ENCODE measurements at places on chromosomes 7 and 10. TPM values are rescaled to one million over a fixed set of nuclear protein-coding genes. Genes with fewer than 3 reads are reported as not detected.

DNA sequence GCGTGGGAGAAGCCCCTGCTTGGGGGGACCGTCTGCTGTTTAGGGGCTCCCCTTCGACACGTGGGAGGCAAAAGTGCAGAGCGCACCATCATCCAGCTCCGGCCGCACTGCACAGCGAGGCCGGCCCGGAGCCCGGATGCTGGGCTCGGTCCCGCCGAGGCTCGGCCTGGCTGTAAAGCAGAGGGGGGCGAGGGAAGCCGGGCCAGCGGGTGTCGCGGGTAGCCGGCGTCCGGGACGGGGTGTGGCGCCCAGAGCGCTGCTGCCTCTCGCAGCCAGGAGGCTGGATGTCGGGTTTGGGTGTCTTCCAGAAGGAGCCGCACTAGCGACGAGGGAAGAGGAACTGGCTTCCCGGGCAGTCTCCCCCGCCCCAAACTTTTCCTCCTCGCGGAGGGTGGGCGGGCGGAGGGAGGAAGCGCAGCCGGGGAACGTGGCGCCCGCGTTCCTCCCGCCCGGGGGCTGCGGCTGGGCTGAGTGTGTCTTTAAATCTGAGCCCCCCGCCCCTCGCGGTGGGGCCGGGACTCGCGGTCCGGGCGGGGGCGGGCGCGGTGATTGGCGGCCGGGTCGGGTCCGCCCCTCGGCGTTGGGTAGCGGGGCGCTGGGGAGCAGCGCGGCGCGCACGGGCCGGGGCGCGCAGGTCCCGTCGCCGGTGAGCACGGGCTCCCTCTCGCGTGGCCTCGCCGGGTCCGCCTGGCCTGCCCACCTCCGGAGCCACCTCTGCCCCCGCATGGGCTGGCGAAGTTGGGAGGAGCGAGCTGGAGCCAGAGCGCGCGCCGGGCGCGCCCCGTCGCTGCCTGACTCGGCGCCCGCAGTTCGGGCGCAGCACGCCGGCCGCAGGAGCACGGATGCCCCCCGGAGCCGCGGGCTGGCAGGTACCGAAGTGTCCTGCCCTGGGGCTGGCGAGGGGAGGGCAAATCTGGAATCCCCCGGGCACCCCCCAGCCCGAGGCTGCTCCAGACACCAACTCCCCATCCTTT lies at the start of gene PALD1:
PALD1 (plus strand) TSS at position 577 of the 974 bp plus-strand sequence. CDS start 47,185 bp downstream, outside the sequence.
- DNase-seq: no peak

- DNase-seq: peak; percentile 13
Observed at GRCh38 chr10:86257683-86258082, 108.9 kb downstream of the GRID1 start.

- DNase-seq: no peak
Observed at GRCh38 chr7:96014617-96015016, 242.3 kb downstream of the DYNC1I1 start.

CPVL gene
- total RNA-seq: 40.0 TPM

DNA sequence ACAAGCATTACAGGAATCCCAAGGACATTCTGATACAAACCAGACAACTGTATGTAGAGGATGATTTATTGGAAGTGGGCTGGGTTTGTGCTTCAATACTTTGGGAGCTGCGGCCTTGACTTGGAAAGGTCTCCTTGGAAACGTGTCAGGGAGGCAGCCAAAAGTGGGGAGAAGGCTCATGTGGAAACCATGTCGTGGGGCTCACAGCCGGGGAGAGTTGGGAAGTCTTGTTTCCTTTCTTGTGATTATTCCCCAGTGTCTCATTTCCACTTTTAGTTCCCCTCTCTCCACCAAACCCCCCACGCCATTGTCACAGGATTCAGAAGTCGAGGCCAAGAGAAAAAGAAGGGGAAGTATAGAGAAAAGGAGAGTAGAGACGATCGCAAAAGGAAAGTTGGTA lies 53.9 kb upstream of the SFMBT2 start:
- no peak for DNase-seq

DNA sequence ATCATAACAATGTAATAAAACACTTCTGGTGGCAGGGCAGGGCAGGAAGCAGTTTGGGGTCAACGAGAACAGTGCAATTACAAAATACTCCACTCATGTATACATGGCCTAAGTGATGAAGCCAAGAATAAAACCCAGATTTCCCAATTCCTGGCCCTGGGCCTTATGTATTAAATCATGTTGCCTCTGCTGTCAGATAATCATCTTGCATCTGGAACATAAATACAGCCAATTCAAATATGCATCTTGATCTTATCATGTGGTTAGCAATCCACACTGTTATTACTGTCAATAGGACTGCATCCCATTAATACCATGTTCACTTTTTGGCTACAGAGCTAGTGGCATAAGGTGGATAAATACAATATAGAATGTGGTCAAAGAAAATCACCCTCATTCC lies 186.5 kb upstream of the SLC25A13 start:
- no peak for DNase-seq

GHITM gene
- 87.8 TPM for total RNA-seq

DNA sequence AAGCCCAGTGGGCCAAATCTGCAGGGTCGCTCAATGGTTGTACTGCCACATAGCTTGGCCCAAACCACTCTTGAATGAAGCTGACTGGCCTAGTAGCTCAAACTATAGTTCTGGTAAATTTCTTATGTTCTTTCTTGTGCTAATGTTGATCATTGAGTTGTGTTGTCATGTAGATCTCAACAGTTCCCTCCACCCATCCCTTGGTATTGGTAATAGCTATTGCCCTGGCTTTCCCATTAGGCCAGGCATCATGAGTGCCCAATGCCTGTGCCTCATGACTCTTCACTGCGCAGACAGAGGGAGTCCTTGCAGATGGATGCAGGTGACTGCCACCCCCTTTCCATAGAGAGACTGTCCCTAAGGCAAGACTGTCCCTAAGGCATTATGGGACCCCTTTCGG lies 988.4 kb downstream of the KCNMA1 start:
- DNase-seq: no peak

GRCh38 chr7:22587322-22587721 lies 87.3 kb upstream of the STEAP1B start:
- no peak for DNase-seq

DNA sequence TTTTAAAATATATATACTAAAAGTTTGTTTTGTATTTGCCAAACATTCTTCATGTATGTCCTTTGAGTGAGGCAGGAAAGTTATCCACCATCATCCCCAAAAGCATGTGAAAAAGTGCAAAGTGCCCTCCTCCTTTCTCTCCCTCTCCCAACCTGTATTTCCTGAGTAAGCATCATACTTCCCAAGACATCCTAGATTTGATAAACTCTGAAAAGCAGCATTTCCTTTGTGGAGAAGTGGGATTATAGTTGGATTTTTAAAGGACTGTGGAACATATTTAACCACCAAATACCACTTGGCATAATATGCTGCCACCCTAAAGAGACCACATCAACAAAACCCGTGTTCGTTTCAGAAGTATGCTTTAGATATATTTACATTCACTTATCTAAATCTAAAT lies 36.9 kb downstream of the NET1 start:
- no peak for DNase-seq

KNDC1 gene
- total RNA-seq: 19.3 TPM

CYP17A1 gene
- total RNA-seq: not detected

CALD1 gene
- 170 TPM for total RNA-seq

PVRIG gene
- total RNA-seq: not detected

GRCh38 chr10:96255549-96256333 lies 15.6 kb downstream of the BLNK start:
- no peak for DNase-seq

- no peak for DNase-seq
Observed at GRCh38 chr7:51121036-51121790, 195.4 kb downstream of the COBL start.

- DNase-seq: no peak
Observed at GRCh38 chr10:52631648-52632047, 140.9 kb downstream of the MBL2 start.

GRCh38 chr10:47230482-47230881 lies 69.5 kb upstream of the GDF10 start:
- no peak for DNase-seq

- no peak for DNase-seq
Observed at GRCh38 chr10:101493782-101494281, 94.2 kb downstream of the POLL start.

DNA sequence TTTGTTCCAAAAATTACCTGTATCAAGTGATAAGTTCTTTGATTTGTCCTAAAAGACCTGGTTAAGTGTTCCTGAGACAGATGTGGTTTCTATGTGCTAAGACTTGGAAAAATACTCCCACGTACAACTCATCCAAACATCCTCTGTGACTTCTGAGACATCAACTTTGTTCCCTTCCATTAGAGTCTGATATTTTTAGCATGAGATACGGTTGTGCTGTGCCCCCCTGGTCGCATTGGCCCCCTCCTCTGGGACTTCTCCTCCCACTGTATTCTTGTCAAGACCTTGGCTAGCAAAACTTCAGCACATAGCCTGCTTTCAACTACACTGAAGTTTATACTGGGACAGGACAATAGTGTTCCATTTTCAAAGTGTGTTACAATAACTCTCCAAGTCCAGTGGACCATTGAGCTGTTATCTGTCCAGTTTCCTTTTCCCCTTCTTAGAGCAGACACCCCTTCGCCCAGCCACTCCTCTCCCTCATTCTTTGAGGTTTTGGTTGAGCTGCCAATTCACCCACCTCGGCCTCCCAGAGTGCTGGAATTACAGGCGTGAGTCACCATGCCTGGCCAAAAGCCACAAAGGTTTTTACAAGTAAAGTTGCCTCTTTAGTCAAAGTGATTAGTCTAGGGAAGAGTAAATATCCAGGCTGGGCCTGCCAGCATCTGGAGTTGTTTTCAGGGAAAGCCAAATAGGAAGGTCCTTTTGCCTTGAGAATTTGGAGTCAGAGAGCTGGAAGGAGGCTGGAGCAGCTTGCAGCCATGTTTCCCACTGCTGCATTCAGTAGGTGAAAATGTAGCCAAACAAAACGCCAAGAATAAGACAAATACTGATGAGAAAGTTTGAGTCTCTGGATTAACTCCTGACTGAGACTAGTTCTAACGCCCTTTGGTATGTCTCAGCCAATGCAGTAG lies 17.8 kb upstream of the PDLIM1 start:
- DNase-seq: no peak

DNA sequence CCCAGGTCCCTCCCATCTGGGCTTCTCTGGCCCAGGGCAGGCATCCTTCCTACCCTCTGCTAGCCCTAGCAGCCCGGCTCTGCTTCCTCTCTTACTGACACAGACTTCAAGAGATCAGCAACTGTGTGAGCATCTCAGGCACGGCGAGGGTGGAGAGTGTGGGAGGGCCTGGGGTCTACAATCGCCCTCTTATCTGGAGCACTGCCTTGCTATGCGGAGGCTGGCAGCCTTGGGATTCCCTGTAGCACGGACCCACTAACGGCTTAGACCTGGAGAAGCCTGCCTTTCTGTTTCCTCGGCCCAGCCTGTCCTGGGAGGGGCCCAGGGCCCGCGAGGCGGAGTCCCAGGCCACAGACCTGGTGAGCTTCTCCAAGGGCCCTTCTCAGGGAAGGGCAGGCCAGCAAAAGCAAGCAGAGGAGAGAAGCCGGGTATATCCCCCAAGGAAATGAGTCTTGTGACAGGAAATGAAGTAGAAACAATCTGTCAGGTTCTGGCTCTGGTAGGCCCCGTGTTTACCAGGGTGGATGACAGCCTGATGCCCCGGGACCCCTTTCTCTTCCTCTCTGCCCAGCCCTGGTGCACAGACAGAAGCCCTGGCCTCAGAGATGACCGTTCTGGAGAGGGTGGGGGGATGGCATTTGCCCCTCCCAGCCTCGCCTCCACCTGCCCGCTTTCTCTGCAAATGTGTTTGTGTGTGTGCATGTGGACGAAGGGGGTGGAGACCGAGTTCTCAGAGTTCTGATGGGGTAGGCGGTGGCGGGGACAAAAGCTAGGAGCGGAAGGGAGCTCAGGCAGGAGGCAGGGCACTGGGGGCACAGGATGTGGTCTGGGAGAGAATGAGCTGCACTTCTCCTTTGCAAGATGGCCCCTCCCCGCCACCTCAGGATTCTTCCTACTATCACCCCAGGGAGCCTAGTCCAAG lies 2.5 kb downstream of the LRCH4 start:
- no peak for DNase-seq

- DNase-seq: peak; percentile 52
Observed at GRCh38 chr7:123748171-123748733, 551 bp downstream of the WASL start.

- DNase-seq: no peak
Observed at GRCh38 chr10:58980826-58981415, 195.5 kb upstream of the PHYHIPL start.

GRCh38 chr7:23960361-23960760 lies 250.3 kb downstream of the STK31 start:
- no peak for DNase-seq

ZNF425 gene
- total RNA-seq: 4.0 TPM

- no peak for DNase-seq
Observed at GRCh38 chr10:69160809-69161241, 19.2 kb upstream of the SUPV3L1 start.

- no peak for DNase-seq
Observed at GRCh38 chr7:121914676-121915279, 41.8 kb downstream of the PTPRZ1 start.

RRP12 gene
- 71.9 TPM for total RNA-seq

GRCh38 chr7:127973832-127974231 lies 57.4 kb downstream of the LRRC4 start:
- DNase-seq: no peak

TRIP6 gene
- 109 TPM for total RNA-seq

DNA sequence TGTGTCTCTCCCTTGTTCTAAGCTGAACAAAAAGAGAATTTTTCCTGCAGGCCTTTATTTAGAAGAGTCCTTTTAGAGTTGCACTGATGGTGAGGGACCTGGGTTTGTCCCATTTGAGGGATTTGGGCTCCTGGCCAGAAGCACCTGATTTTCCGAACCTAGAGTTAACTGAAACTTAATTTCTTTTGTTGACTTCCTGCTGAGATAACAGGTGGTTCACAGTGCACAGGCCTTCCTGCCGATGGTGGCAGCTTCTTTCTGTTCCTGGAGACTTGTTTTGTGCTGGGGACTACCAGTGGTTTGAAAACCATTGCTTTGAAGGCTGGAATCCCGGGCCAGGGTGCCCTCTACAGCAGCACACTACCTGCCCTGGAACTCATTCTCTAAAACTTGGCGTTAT lies 99.2 kb downstream of the SUGCT start:
- no peak for DNase-seq

DNA sequence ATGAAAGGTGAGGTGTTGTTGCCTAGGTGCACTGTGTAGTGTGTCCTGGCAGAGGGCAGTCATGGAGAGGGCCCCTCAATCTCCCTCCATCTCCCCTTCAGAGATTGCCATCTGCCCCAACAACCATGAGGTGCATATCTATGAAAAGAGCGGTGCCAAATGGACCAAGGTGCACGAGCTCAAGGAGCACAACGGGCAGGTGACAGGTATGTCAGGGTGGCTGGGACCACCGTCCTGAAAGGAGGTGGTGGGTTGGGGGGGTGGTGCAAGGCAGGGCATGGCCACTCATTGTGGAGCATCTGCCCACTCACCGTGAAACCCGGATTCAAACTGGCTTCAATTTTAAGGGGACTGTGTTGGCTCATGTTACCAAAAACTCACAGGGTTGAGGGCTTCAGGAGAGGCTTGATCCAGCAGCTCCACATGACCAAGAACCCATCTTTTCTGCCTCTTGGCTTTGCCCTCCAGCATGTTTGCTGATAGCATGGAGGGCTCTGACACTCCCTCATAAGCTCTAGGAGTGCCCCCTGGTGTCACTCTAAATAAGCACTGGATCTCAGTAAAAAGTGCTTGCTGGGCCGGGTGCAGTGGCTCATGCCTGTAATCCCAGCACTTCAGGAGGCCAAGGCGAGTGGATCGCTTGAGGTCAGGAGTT lies 12.2 kb downstream of the ARPC1B start:
- DNase-seq: no peak

- DNase-seq: no peak
Observed at GRCh38 chr7:83857691-83858090, 208.8 kb upstream of the SEMA3E start.

- no peak for DNase-seq
Observed at GRCh38 chr7:101902680-101903514, 85.5 kb downstream of the CUX1 start.

GRCh38 chr7:39098506-39098905 lies 120.8 kb downstream of the POU6F2 start:
- no peak for DNase-seq

Data from H1 (cell line).